ENCODE measurements at places on chromosomes 7 and 10.
A peak's percentile ranks its signal among the peaks of the same experiment; 100 is the strongest.

GRCh38 chr7:2438775-2439174 lies 35.4 kb downstream of the CHST12 start:
- no peak for DNase-seq

- no peak for DNase-seq
Observed at GRCh38 chr10:68717435-68717834, 3.6 kb upstream of the CCAR1 start.

DNA sequence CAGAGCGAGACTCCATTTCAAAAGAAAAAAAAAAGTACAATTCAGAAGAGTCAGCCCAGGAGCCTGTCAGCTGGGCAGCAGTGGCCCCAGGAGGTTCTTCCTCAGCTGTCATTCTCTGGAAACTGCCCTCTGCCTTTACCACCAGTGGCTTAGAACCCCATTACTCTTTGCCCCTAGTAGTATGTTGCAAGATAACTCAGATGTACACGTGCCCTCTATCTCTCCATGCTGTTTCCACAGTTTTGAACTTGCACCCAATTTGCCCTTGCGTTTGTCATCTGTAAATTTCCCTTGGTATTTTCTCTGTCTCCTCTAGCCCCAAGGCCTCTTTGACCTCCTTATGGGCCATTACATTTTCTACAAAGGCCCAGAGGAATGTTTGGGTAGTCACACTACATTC lies 56.7 kb upstream of the PRKAR2B start:
- DNase-seq: no peak

GRCh38 chr10:52756966-52757365 lies 15.6 kb downstream of the MBL2 start:
- peak; percentile 68 for DNase-seq

GRCh38 chr7:43653466-43653865 lies 70.6 kb downstream of the STK17A start:
- DNase-seq: no peak

DNA sequence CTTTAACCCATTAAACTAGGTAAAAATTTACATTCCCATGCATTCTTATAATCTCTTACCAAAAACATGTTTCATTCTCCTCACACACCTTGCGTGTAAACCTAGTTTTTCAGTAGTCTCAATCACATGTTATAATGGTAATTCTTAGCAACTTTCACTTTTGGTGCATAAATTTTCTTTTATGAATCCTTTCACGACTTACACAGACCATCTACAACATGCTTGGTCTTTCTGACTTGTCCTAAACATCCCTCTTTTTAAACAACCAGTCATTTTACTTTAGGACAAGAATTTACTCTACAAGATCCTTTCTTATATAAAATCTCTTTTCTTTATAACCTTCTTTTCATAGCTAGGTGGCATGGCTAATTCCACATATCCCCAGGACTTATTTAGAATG lies 25.8 kb downstream of the FBXL13 start:
- no peak for DNase-seq

- no peak for DNase-seq
Observed at GRCh38 chr7:28551331-28551730, 139.0 kb downstream of the CREB5 start.

DNA sequence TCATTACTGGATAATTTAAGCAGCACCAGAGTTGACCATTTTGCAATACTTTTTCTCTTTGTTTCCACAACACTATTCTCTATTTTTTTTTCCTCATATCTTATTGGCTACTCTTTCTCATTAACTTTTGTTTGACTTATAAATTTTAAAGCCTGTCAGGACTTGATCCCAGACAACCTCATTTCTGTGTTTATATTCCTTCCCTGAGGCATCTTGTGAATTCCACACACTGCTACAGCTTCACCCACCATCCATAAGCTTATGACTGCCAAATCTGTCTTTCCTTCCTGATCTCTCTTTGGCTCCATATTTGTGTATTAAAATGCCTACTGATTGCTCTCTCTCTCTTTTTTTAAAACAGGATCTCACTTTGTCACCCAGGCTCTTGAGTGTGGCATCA lies 124.6 kb upstream of the MBL2 start:
- DNase-seq: no peak

DNA sequence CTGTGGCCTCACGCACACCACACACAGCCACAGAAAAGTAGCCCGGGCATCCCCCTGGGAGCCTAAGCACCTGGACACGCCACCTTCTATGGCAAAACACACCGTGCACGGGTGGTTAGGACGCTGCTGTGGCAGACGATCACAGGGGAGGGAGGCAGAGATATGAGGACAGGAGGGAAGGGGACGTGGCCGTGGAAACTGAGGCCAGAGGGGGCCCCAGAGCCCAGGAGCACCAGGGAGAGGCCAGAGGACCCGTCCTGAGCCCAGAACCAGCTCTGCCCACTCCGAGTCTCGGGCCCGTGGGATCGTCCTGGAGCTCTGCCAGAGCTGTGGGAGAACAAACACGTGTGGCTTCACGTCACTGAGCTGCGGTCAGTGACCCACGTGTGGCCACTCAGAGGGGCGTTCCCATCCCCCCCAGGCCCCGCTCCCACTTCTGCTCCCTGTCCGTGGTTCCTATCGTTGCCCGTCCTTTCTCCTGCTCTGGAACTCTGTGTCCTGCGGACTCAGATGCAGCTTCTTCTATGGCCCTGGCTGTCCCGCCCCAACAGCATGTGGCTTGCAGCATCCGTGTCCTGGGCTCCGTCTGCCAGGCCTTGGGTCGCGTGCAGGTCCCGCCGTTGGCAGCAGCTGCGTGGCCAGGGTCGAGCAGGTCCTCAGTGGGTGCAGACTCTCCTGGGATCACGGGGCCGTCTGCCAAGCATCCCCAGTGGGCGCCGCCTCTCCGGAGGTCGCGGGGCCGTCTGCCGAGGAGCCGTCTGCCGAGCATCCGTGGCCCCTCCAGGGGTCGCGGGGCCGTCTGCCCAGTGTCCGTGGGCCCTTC lies 31.0 kb downstream of the GET4 start:
- no peak for DNase-seq

DNA sequence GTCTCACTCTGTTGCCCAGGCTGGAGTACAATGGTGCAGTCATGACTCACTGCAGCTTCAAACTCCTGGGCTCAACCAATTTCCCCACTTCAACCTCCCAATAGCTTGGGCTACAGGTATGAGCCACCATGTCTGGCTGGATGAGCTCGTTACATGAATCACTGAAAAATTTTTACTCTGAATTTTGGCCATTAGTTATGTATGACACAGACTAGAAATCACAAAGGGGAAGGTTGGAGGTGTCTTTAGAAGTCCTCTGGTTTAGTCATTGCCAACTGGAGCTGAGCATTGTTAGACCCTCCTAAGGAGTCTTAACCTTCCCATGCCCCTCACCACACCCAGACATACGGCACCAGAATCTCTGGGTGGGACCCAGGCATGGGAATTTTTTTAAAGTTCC lies 34.7 kb downstream of the SVIL start:
- no peak for DNase-seq

DNA sequence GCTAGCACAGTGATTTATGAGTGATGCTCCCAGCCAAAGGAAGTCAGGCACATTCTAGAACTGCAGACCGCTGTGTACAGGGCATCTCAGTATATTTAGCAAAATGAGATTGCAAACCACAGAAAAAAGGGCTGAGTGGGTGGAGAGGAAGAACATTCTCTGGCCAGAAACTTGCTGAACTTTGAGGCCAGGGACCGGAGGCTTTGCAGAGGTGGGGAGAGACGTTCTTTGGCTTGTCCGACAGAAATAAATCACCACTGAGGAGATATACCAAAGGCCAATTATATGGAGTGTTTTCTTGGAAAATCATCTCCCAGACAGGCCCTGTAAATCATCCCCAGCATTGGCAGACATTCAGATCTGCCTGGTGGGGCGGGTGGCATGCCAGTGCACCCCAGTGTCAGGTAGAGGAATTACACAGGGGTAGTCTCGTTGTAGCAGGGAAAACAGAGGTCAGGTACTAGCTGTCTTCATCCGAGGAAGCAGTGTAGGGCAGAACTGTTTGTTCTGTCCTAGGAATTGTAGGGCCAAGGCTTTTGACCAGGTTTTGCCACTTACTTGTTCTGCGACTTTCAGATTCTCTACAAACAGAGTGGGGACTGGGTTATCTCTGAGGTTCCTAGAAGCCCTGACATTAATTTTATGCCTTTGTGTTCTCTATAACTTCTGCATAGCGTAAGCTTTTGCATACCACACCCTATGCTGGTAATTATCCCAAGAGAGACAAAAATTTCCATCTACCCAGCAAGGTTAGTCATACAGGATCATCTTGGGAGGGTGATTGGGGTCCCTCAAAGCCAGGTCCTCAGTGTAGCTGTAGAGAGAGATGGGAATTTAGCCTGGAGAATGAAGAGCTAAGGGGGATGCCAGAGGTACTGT lies 655.6 kb downstream of the LRMDA start:
- peak; percentile 63 for DNase-seq

GRCh38 chr7:741191-741671 lies 14.2 kb upstream of the PRKAR1B start:
- no peak for DNase-seq

DNA sequence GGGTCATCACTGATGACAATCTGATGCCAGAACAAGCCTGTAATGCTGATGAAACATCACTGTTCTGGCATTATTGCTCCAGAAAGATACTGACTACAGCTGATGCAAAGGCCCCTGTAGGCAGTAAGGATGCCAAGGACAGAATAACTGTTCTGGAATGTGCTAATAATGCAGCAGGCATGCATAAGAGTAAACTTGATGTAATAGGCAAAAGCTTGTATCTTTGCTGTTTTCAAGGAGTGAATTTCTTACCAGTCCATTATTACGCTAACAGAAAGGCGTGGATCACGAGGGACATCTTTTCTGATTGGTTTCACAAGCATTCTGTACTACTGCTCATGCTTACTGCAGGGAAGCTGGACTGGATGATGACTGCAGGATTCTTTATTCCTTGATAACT lies 18.7 kb downstream of the LCOR start:
- no peak for DNase-seq

DNA sequence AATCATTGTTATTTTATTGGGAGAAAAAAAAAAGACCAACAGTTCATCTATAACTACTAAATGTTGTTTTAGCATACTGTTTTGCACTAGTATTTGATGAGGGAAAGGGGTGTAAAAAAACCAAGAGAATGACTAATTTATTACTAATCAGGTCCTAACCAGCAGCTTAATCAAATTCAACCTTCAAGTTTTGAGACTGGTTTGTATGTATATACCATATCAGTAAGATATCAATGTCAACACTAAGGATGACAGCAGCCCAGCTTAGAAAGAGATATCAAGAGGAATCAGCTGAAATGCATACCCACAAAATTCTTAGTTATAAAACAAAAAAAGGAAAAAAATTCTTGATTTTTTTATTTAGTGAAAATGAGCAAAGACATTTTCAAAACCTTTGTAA lies 122.6 kb downstream of the KMT2C start:
- DNase-seq: no peak

GRCh38 chr10:44477046-44477425 lies 92.1 kb upstream of the CXCL12 start:
- peak; percentile 40 for DNase-seq

- peak; percentile 47 for DNase-seq
Observed at GRCh38 chr7:18393465-18394118, 102.0 kb upstream of the HDAC9 start.

DNA sequence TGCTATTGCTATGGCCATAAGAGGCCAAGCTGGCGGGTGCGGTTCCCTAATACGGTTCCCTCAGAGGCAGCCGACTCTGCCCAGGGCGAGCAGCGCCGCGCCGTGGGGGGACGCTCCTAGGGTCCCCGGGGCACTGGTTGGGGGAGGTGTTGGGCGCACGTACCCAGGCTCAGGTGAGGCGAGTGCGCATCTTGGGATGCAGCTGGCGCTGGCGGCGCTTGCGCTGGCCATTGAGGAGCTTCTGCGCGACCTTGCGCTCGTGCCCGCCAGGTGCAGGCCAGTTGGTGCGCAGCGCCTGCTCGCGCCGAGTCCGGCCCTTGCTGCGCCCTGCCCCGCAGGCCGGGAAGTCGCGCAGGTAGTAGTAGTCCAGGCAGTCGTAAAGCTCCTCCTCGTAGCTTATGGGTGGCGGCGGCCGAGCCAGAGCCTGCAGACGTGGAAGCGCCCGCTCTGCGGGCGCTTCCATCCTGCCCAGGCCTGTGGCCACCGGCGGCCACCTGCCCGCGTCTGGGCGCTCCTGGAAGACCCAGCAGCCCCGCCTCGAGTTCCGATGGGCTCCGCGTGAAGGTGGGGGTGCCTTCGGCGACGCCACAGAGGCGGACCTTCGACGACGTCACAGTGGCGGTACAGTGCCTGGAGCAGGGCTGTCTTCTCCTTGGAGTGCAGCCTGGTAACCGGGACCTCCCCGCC lies at the start of gene NUPR2:
Gene NUPR2 (minus strand): TSS at position 566 of the 687 bp plus-strand sequence. CDS start 103 bp downstream, at position 463.
- no peak for DNase-seq

- no peak for DNase-seq
Observed at GRCh38 chr10:61936770-61937169, 35.3 kb downstream of the ARID5B start.

DNA sequence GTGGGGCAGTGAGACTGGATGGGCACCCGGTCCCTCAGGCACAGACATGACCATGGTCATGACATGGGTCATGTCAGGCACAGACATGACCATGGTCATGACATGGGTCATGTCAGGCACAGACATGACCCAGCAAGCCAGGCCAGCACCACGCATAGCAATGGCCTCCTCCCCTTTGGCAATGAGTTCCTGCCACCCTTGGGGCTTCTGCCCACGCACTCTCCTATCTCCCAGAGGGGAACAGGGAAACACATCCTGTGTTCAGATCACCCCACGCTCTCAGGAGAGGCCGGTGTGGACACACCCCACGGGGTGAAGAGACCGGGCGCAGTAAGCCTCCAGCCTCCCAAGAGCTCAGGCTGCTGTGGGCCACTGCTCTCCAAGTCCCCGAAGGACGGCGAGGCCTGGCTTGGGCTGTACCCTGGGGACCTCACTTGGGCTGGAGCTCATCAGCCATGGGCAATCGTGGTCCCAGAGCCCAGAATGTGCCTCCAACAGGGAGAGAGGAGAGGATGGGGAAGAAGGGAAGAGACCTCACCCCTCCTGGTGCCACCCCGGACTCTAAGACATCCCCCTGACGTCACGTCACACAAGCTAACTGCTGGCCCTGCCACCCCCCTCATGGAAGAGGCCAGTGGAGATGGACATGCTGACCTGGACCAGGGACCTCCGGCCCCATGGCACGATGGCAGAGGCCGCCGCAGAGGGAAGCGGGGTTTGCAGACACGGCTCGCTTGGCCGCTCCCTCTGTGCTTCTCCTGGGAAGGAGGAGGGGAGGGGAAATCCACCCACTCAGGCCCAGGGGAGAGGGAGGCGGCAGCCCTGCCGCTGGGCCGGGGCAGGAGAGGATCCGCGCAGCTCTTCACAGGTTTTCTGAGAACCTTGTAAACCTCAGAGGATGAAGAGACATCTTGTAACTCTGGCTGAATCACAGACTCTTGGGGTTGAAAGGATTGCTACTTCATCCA lies 269.6 kb downstream of the ELFN1 start:
- DNase-seq: peak; percentile 79

- DNase-seq: peak; percentile 45
Observed at GRCh38 chr7:36180121-36180520, 27.1 kb downstream of the EEPD1 start.
